ENCODE measurements at places on chromosomes 13 and 19.

DNA sequence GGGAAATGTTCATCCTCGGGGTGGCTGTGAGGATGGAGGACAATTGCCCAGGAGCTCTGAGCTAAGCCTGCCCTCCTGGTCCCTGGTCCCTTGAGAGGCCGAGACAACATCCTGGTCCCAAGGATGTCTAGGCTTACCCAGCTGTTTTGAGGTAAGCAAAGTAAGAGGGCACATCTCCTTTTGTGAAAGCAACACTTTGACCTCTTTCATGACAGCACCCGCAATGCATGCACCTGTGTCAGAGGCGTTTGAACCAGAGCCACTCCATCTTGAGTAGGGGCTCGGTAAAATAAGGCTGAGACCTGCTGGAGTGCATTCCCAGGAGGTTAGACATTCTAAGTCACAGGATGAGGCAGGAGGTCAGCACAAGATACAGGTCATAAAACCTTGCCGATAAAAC lies 43.1 kb upstream of the ANKRD10 start:
- DNase-seq: no peak

GRCh38 chr13:28640861-28641599 lies 17.9 kb upstream of the POMP start:
- no peak for DNase-seq

- no peak for DNase-seq
Measured at GRCh38 chr19:13521066-13521465, 14.8 kb upstream of the CACNA1A start.

GRCh38 chr13:37716420-37717195 lies 118.0 kb upstream of the POSTN start:
- DNase-seq: no peak

- DNase-seq: no peak
Measured at GRCh38 chr19:46867170-46867569, 6.4 kb downstream of the ARHGAP35 start.

Measured in NCI-H524 (cell line).